ENCODE measurements at places on chromosomes 16 and 17. TPM values are rescaled to one million over a fixed set of nuclear protein-coding genes. Genes with fewer than 3 reads are reported as not detected.

The WDR45B gene
- 90.3 TPM for total RNA-seq

GRCh38 chr16:22353191-22353919 is 21.1 kb downstream of the CDR2 start:
- peak; percentile 90 for DNase-seq

The ATP1B2 gene
- total RNA-seq: not detected

- no peak for DNase-seq
Measured at GRCh38 chr17:34841467-34841866, 119.8 kb downstream of the CCT6B start.

GRCh38 chr16:85798901-85799496 is 345 bp downstream of the EMC8 start:
- no peak for DNase-seq

- DNase-seq: no peak
Measured at GRCh38 chr16:1708768-1709180, 2.8 kb downstream of the MAPK8IP3 start.

The KRTAP9-8 gene
- total RNA-seq: not detected

The CCDC40 gene
- 1.1 TPM for total RNA-seq

- DNase-seq: no peak
Measured at GRCh38 chr16:10308305-10309193, 77.3 kb upstream of the ATF7IP2 start.

The HYDIN gene
- not detected for total RNA-seq

DNA sequence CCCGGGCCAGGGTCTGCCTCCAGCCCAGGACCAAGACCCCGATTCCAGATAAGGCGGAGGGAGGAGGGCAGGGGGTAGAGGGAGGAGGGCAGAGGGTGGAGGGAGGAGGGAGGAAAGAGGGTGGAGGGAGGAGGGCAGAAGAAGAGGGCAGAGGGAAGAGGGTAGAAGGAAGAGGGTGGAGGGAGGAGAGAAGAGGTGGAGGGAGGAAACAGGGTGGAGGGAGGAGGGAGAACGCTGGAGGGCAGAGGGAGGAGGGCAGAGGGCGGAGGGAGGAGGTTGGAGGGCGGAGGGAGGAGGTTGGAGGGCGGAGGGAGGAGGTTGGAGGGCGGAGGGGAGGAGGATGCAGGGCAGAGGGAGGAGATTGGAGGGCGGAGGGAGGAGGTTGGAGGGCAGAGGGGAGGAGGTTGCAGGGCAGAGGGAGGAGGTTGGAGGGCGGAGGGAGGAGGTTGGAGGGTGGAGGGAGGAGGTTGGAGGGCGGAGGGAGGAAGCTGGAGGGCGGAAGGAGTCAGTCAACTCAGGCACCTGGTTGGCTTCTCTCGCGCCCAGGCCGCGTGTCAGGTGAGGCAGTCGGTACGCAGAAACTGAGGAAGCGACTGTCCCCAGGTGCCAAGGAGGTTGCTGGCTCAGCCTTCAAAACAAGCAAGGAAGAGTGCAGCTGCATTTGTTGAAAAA is 65.2 kb downstream of the KLHDC4 start:
- DNase-seq: no peak
